ENCODE measurements at places on chromosomes 16 and 17.

DNA sequence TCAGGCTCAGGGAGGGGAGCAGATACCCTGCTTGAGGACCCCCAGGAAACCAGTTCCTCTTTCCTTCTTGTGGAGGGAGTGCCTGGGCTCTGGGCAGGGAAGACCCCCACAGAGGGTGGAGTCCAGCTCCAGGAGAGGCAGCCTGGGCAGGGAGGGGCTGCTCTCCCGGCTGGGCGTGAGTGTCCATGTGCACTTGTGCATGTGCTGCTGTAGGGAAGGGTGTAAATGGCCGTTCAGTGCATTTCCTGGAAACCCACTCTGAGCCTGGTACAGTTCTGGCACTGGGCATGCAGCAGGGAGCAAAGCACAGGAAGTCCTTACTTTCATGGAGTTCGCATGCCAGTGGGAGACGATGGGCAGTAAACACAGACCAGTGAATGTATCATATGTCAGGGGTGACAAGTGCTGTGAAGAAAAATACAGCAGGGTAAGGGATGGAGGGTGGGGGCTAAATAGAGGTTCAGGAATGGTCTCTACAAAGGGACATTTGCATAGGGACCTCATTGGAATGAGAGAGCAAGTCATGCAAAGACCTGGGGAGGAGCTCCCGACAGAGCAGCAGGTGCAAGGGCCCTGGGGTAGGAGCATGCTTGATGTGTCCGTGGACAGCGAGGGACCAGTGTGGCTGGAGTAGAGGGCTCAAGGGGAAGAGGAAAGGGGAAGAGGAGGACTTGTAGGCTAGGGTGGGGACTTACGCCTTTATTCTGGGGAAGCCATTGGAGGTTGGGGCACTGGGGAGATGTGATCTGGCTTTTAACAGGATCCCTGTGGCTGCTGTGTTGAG lies 5.5 kb downstream of the STARD3 start:
- no peaks in the 10 kb centered on the region for H3K36me3 ChIP-seq
- H3K27ac ChIP-seq, result no peak overlapping the region
- peaks cover 67% of the 10 kb centered on the region for H3K4me1 ChIP-seq

DNA sequence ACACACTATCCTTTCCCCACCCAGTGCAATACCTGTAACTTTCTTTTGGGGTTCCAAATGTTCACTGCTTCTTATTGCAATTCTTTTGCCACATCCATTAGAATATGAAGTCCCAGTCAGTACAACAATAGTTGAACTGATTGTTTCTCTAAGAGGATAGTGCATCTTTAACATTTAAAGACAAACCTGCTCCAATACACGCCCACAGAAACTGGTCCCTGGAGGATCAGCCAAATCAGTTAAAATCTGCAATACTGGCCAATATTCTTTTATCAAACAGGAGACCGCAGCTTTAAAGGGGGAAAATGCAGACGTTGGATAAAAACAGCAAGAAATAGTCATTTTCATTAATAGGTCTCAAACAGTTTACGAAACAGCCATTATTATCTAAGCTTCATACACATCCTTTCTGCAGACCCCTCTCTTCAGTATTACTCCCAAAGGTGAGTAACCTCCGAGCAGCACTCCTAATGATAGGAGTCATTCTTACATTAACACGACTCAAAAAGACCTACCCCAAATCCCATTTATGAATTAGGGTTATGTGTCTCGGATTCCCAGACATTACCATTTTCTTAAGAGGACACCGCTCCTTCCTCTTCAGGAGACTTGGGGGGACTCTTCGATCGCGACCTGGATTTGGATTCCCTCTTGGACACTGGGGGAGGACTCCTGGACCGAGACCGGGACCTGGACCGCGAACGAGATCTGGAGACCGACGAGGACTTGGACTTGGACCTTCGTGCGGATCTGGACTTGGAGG lies 1.4 kb downstream of the SRSF2 start:
- peak overlapping the region; percentile 94 for H3K4me3 ChIP-seq
- no peaks in the 10 kb centered on the region for H3K27me3 ChIP-seq
- peak overlapping the region; percentile 95 for H3K27ac ChIP-seq
- H3K4me1 ChIP-seq, result peaks cover 72% of the 10 kb centered on the region

DNA sequence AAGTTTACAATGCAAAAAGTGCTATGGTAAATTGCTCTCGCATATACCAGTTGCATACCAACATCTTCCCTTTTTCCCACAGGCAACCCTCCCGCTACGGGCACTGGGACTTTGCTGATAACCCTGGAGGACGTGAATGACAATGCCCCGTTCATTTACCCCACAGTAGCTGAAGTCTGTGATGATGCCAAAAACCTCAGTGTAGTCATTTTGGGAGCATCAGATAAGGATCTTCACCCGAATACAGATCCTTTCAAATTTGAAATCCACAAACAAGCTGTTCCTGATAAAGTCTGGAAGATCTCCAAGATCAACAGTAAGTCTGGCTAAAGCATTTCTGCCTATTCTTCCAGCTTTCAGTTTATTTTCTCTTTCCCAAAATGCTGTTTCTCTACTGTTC lies 27.9 kb upstream of the HSBP1 start:
- no peak overlapping the region for H3K27ac ChIP-seq
- no peaks in the 10 kb centered on the region for H3K4me1 ChIP-seq
- H3K4me3 ChIP-seq, result no peak overlapping the region
- no peaks in the 10 kb centered on the region for H3K27me3 ChIP-seq

- no peaks in the 10 kb centered on the region for H3K36me3 ChIP-seq
- no peak overlapping the region for H3K27ac ChIP-seq
Measured at GRCh38 chr16:22627043-22627442, 116.4 kb downstream of the NPIPB5 start.

- DNase-seq, result no peak
- H3K4me3 ChIP-seq, result no peak overlapping the region
- no peak overlapping the region for H3K27ac ChIP-seq
Measured at GRCh38 chr16:75379339-75379738, 54.0 kb downstream of the CFDP1 start.

GRCh38 chr17:75767881-75768280 lies 2.9 kb upstream of the GALK1 start:
- no peak overlapping the region for H3K4me3 ChIP-seq
- H3K4me1 ChIP-seq, result peaks cover 13% of the 10 kb centered on the region
- no peaks in the 10 kb centered on the region for H3K27me3 ChIP-seq
